ENCODE measurements at places on chromosomes 16 and 17.

DNA sequence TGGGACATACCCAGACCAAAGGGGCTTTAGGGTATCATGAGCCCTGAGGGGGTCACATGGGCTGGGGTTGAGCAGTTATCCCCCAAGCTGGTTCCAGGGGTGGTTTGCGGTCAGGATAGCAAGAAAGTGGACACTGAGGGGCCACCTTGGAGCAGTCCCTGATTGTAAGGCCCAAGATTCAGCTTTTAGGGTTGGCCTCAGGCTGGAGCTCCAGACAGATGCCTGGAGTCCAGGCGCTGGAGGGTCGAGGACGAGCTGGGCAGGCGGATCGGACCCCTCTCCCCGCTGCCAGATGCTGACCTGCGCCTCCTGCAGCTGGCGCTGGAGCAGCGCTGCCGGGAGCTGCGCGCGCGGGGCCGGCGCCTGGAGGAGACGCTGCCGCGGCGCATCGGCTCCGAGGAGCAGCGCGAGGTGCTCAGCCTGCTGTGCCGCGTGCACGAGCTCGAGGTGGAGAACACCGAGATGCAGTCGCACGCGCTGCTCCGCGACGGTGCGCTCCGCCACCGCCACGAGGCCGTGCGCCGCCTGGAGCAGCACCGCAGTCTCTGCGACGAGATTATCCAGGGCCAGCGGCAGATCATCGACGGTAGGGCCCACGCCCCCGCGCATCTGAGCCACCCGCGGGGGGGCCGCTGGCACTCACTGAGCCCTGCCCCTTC is 10.0 kb downstream of the BTBD17 start:
- DNase-seq, result no peak

GRCh38 chr16:86083382-86084002 is 184.5 kb downstream of the IRF8 start:
- no peak for DNase-seq

GRCh38 chr16:85463672-85464382 is 149.3 kb upstream of the GSE1 start:
- DNase-seq, result no peak

- DNase-seq, result no peak
Observed at GRCh38 chr17:62388856-62389255, 8.5 kb downstream of the EFCAB3 start.

GRCh38 chr17:6551869-6552531 is 4.4 kb downstream of the PITPNM3 start:
- DNase-seq, result no peak

- no peak for DNase-seq
Observed at GRCh38 chr16:49851468-49851787, 4.5 kb downstream of the ZNF423 start.

GRCh38 chr16:72286936-72287620 is 115.1 kb upstream of the PMFBP1 start:
- no peak for DNase-seq

GRCh38 chr16:85286951-85287814 is 174.9 kb upstream of the CIBAR2 start:
- peak; percentile 95 for DNase-seq

GRCh38 chr17:69417545-69418483 is 3.3 kb downstream of the MAP2K6 start:
- no peak for DNase-seq

DNA sequence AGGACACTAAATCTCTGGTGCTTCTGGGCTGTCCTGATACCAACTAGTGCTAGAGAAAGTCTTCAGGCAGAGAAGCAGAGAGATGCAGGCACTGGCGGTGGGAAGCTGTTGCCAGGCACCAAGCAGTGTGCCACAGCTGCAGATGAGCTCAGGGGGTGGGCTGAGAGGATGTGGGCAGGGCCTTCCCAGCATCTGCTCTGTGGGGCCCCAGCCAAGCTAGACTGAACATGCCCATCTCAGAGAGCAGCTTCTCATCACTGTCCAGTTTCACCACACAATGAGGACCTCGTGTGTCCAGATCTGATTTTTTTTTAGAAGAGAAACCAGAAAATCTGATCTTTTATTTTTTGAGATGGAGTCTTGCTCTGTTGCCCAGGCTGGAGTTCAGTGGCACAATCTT is 17.1 kb downstream of the PSKH1 start:
- no peak for DNase-seq

- no peak for DNase-seq
Observed at GRCh38 chr17:42026857-42027589, 7.1 kb downstream of the NKIRAS2 start.

GRCh38 chr17:50101346-50102163 is 6.4 kb downstream of the PDK2 start:
- DNase-seq, result peak; percentile 58

Data from SK-N-DZ (cell line).